ENCODE measurements at places on chromosomes 6 and 20. TPM values are rescaled to one million over a fixed set of nuclear protein-coding genes. Genes with fewer than 3 reads are reported as not detected.

The MUCL3 gene
- total RNA-seq: not detected

DNA sequence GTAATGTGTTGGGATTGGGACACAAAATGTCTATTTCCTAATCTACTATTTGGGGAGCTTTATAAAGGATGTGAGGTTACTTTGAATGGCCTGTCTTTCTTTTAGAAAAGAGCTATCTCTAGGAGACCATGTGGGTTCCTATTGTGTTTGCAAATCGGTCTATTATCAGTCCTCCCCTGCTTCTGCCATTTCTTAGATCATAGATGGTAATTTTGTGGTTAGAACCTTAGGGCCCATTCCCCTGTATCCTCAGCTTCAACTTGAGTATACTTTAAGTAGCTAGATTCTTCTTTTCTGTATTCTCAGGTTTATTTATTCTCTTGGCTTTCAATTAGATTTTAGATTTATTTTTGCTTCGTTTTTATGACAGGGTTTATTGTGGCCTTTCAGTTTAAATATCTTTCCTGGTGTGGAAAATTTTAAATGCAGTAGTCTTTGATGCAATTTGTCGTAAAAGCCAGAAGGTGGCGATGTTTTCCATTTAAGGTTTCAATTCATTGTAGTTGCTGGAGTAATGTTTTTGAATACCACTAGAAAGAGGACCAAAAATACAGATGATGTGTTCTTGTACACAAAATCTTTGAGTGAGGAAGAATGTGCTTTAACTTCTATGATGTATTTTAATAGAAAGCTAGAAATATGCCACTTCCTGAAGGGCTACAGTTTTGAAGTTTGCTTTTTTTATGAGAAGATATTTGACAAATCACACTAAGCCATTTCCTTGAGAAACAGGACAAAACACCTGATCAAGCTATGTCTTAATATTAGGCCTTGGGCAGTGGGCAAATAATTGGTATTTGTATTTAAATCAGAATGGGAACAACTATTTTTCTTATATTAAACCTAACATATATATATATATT, 20.3 kb downstream of the TBPL1 start:
- no peaks in the 10 kb centered on the region for H3K36me3 ChIP-seq
- no peaks in the 10 kb centered on the region for H3K4me1 ChIP-seq
- H3K27me3 ChIP-seq: no peaks in the 10 kb centered on the region
- no peak overlapping the region for H3K27ac ChIP-seq

GRCh38 chr6:87808005-87808757, 106.1 kb upstream of the AKIRIN2 start:
- no peaks in the 10 kb centered on the region for H3K27me3 ChIP-seq
- H3K36me3 ChIP-seq: no peaks in the 10 kb centered on the region
- no peak for DNase-seq
- peaks cover 46% of the 10 kb centered on the region for H3K4me1 ChIP-seq
- H3K27ac ChIP-seq: no peak overlapping the region

- no peak overlapping the region for H3K4me3 ChIP-seq
- H3K4me1 ChIP-seq: peaks cover 13% of the 10 kb centered on the region
- DNase-seq: no peak
- H3K27ac ChIP-seq: no peak overlapping the region
- H3K27me3 ChIP-seq: peaks cover 11% of the 10 kb centered on the region
Observed at GRCh38 chr6:1536526-1537429, 72.9 kb upstream of the FOXC1 start.

The ZNF334 gene
- total RNA-seq: 4.8 TPM

- H3K4me3 ChIP-seq: no peak overlapping the region
- no peaks in the 10 kb centered on the region for H3K36me3 ChIP-seq
- H3K27ac ChIP-seq: no peak overlapping the region
- H3K4me1 ChIP-seq: no peaks in the 10 kb centered on the region
- no peak for DNase-seq
- H3K27me3 ChIP-seq: no peaks in the 10 kb centered on the region
Observed at GRCh38 chr6:53240139-53240538, 91.5 kb upstream of the GCM1 start.

The LSM14B gene
- 77.7 TPM for total RNA-seq

The PRKN gene
- total RNA-seq: 0.31 TPM

The SIRPG gene
- total RNA-seq: not detected

DNA sequence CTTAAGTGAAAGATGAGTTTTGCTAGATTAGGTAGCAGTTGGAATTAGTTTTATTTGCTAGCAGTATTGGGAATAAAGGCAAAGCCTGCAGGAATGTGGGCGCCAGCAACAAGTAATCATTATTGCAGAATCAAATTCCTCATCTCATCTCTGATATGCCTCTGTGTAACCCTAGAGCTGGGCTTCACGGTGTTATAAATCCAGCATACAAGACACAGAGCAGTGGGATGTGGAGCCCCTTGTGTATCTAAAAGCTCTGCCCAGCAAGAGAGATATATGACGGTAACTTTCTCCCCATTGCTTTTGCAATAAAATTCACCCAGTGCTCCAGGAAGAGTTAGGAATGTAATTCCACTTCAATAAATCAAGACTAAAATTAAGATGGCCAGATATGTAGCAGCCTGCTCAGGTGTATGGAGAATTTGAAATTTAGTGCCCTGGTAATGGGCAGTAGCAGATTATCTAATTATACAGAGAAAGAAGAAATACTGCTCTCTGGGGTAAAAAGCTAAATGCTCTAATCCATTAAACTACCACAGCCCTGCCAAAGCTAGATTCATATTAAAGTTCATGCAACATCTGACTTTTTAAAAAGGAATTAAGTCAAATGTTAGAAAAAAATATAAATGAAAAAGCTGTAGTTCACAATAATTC, 5.6 kb upstream of the BLOC1S5 start:
- peaks cover 19% of the 10 kb centered on the region for H3K4me1 ChIP-seq
- H3K27ac ChIP-seq: no peak overlapping the region
- H3K27me3 ChIP-seq: no peaks in the 10 kb centered on the region
- no peaks in the 10 kb centered on the region for H3K36me3 ChIP-seq
- H3K4me3 ChIP-seq: no peak overlapping the region

- no peaks in the 10 kb centered on the region for H3K36me3 ChIP-seq
- H3K27ac ChIP-seq: no peak overlapping the region
- no peak overlapping the region for H3K4me3 ChIP-seq
Observed at GRCh38 chr20:6384380-6384779, 261.6 kb upstream of the FERMT1 start.

DNA sequence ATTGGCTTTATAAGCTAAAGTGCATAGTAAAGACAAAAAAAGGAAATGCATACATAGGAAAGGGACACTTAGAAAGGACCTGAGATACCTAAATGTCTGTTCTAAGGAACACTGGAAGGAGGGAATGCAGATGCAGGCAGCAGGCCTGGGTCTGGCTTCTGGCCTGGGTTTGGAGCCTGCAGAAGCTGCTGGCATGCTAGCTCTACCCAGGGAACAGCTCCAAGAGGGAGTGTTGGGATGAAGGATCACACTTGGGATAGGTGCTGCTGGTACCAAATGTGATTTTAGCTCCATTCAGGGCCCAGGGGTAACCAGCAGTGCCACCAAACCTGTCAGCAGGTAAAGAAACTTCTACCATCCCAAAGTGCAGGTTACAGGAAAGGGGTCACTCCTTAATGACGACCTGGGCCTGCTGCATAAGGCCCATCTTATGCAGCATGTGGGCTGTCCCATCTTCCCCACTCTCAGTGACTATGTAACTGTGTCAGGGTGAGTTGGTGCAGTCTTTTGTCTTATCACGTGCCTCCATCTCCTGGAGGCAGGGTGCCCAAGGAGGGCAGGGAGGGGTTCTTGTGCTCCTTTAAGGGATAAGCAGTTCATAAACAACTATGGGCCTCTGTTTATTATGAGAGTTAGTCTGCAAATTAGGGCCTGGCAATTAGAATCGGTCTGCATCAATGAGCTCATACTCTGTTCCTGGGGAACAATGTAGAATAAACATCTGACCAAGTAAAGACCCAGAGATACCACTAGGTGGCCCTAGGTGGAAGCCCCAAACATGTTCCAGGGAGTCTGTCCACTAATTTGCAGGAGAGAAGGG, 26.9 kb downstream of the DDX27 start:
- H3K4me1 ChIP-seq: no peaks in the 10 kb centered on the region
- no peak overlapping the region for H3K4me3 ChIP-seq
- DNase-seq: peak; percentile 68

- peaks cover 5% of the 10 kb centered on the region for H3K4me1 ChIP-seq
- no peak overlapping the region for H3K4me3 ChIP-seq
- H3K27ac ChIP-seq: no peak overlapping the region
- H3K36me3 ChIP-seq: no peaks in the 10 kb centered on the region
- H3K27me3 ChIP-seq: peaks cover 1% of the 10 kb centered on the region
Observed at GRCh38 chr6:106056060-106056745, 29.9 kb upstream of the PRDM1 start.

DNA sequence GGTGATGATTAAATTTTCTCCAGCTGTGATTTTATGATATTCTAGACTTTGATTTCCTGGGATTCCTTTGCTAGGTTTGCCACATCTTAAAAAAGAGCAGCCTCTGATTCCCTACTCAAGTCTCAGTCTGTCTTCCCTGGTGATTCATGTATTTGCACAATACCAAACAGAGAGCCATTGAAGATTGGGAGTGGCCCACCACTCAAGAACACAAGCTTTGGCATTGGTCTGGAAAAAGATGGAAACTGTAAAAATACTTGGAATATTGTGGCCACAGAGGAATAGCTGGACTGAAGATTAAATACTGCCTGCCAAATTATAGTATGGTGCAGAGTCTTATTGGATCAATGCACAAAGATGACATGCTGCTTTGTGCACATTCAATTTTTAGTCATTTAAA, 32.9 kb downstream of the PTCHD4 start:
- peaks cover 37% of the 10 kb centered on the region for H3K4me1 ChIP-seq
- H3K27ac ChIP-seq: no peak overlapping the region
- no peaks in the 10 kb centered on the region for H3K27me3 ChIP-seq
- H3K36me3 ChIP-seq: peaks cover 7% of the 10 kb centered on the region
- DNase-seq: no peak

The RIMS4 gene
- total RNA-seq: 0.07 TPM

DNA sequence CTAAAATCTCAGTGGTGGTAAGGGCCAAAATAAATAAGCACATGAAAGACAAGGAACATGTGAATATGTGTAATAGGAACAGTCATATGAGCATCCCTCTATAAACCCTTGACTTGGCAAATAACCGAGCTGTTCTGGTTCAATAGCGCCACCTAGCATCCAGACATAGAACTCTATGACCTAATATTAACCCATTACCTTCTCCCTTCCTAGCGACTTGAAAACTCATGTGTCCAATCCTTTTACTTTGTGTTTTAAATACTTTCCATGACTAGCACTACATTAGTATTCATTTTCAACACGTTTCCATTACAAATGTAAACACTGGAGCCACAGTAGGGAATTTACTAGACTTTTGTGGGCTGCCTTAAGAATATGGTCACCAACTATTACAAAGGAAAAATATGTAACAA, 279.7 kb downstream of the UST start:
- peak; percentile 48 for DNase-seq
- H3K27me3 ChIP-seq: peaks cover 5% of the 10 kb centered on the region
- no peak overlapping the region for H3K4me3 ChIP-seq
- H3K27ac ChIP-seq: no peak overlapping the region
- peaks cover 23% of the 10 kb centered on the region for H3K4me1 ChIP-seq

The FILIP1 gene
- not detected for total RNA-seq

DNA sequence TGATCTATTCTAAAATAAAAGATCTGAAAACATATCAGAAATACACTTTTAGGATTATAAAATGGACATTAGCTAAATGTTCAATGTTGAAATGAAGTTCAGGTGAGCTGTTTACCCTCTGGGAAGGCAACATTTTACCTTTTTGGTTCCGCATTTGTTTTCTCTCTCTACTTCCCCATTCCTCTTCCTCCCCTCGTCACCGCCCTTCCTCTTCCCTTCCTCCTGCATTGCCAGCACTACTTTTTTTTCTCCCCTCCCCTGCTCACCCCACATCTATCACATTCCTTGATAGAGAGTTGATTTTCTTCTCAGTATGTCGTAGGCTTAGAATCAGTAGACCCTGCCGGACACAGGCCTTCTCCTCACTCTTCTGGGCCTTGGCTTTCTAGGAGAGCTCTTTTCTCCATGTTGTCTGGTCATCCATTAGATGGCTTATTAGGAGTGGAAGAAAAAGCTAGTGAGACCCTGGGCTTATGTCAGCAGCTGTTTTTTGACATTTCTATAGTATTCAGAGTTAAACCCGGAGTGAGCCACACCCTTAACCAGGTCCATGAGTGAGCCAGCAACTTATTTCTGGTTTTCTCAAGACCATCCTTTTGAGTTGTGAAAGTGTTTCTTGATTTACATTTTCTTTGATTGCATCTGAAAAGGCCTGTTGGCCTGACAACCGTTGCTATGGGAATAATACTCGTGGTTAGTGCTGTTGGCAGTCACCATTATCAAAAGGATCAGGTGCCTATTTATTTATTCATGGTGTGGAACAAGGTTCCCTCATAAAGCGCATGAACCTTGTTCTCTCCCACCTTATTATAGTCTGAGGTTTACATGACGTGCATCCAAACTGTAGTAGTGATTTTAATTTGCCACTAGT, 90.9 kb downstream of the DTD1 start:
- no peak overlapping the region for H3K27ac ChIP-seq
- no peaks in the 10 kb centered on the region for H3K36me3 ChIP-seq
- H3K4me3 ChIP-seq: no peak overlapping the region
- H3K4me1 ChIP-seq: no peaks in the 10 kb centered on the region
- no peak for DNase-seq
- H3K27me3 ChIP-seq: no peaks in the 10 kb centered on the region

DNA sequence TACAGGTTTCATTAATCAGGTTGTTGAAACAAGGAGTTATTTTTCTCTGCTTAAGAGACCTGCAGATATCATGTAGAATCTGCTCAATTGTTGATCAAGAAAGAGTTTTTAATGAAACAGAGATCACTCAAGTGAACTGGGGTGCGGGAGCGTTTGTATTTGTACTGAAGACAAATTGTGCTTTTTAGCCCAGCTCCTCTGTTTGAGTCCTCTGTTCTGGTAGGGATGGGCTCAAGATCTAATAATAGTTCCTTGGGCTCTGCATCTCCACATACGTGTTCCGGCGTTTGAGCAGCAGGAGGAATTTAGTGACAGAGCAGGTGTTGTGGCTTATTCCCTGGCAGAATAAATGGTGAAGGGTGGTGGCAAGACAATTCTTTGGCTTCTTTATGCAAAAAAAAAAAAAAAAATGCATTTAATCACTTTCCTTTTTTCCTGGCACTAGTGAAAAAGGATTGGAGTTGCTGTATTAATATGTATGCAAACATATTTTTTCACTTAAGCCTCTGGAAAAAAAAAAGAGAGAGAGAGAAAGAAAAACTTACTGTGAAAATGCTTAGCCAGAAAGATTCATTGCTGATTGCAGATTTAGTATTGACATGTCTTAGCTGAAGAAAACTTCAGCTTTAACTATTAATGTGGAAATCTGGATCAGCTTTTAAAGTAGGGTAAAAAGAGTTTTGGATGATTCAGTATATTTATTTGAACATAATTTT, 4.0 kb downstream of the CITED2 start:
- peaks cover 46% of the 10 kb centered on the region for H3K4me1 ChIP-seq
- H3K36me3 ChIP-seq: no peaks in the 10 kb centered on the region
- DNase-seq: no peak
- H3K4me3 ChIP-seq: peak overlapping the region; percentile 31

- H3K27ac ChIP-seq: no peak overlapping the region
- H3K4me1 ChIP-seq: peaks cover 15% of the 10 kb centered on the region
- peak; percentile 68 for DNase-seq
- no peaks in the 10 kb centered on the region for H3K36me3 ChIP-seq
- H3K27me3 ChIP-seq: peaks cover 94% of the 10 kb centered on the region
Observed at GRCh38 chr20:58623579-58624473, 27.3 kb upstream of the STX16 start.

The GNMT gene
- total RNA-seq: 7.0 TPM

Measured in HepG2 (cell line).